ENCODE measurements at places on chromosomes 3 and 15. TPM values are rescaled to one million over a fixed set of nuclear protein-coding genes. Genes with fewer than 3 reads are reported as not detected.

DNA sequence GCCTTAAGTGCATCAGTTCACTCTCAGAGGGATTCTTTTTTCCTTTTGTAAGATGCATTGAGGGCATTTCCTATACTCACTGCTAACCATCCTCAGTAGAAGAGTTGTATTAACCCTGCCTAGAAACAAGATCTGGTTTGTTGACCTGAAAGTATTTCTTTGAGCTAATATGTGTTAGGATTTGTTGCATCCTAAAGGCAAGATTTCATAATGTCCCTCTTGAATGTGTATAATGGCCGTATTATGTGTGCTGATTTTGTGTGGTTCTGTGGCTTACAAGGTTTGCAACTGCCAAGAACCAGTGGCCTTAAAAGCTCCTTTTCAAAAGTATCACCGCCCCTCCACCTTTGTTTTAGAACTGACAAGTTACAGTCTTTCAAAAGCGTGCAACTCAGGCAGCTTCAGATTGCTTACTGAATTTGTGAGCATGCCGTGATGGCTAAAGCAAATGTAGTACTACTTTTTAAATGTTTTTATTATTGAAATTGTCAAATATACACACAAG is 182.0 kb upstream of the BHLHE40 start:
- peaks cover 10% of the 10 kb centered on the region for H3K4me1 ChIP-seq
- no peak overlapping the region for H3K27ac ChIP-seq
- H3K27me3 ChIP-seq: no peaks in the 10 kb centered on the region
- DNase-seq: no peak
- H3K36me3 ChIP-seq: peaks cover 84% of the 10 kb centered on the region
- no peak overlapping the region for H3K4me3 ChIP-seq

DNA sequence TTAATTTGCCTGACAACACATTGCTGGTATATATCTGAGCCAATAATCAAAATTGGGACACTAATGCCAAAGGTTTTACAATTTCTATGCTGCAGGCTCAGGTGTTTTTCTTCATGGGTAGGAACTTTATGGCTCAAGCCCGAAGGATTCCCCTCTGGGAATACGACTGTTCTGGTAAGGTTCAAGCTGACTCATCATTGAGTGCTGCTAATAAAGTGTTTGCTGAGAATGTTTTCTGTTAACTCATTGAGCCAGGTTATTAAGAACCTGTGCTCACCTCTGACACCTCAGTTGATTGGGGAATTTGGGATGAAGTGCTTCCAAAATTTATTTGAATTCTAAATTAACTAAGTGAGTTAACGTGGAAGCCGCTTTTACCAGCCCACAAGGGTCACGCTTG is 135.8 kb upstream of the CTDSPL start:
- no peak for DNase-seq
- no peaks in the 10 kb centered on the region for H3K36me3 ChIP-seq
- H3K4me1 ChIP-seq: no peaks in the 10 kb centered on the region
- no peak overlapping the region for H3K4me3 ChIP-seq

GRCh38 chr15:57619746-57620145 is 28.0 kb downstream of the MYZAP start:
- H3K27ac ChIP-seq: no peak overlapping the region
- no peaks in the 10 kb centered on the region for H3K36me3 ChIP-seq
- no peaks in the 10 kb centered on the region for H3K4me1 ChIP-seq
- no peak for DNase-seq
- H3K27me3 ChIP-seq: no peaks in the 10 kb centered on the region

DNA sequence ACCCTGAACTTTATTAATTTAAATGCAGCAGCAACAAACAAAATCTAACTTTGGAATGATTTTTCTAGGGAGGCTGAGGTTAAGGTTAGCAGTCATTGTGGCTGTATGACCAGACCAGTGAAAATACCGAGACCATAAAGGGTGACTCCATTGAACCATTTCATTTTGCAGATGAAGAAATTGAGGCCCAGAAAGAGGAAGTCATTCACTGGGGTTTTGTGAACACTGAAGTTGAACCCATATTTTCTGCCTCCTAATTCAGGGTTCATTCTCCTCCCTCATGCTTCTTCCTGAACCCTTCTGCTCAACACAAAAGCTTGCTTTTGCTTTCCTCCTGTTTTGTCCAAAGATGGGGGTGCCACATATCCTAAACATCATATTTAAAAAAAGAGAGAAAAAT is 65.8 kb upstream of the PLCL2 start:
- peaks cover 13% of the 10 kb centered on the region for H3K4me1 ChIP-seq
- no peak for DNase-seq
- H3K27me3 ChIP-seq: peaks cover 24% of the 10 kb centered on the region
- no peak overlapping the region for H3K4me3 ChIP-seq
- H3K27ac ChIP-seq: no peak overlapping the region
- no peaks in the 10 kb centered on the region for H3K36me3 ChIP-seq

DNA sequence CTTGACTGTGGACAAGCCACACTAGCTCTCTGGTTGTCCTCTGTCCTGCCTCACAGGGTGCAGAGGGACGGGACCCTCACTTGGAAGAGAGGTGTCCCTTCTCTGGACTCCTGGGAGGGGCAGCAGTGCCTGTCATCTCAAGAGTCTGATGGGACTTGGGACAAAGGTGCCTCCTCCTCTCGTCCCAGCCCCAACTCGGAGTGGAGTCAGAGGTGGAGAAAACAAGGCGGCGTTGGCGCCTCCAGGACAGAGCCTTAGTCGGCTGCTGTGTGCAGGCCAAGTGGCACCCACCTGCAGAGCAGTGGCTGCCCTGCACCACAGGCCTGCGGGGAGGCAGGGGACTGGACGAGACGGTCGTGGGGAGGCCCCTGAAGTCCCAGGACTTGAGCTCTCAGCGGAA is 9.4 kb upstream of the SEC13 start:
- no peak overlapping the region for H3K4me3 ChIP-seq
- peaks cover 8% of the 10 kb centered on the region for H3K4me1 ChIP-seq
- no peak for DNase-seq

DNA sequence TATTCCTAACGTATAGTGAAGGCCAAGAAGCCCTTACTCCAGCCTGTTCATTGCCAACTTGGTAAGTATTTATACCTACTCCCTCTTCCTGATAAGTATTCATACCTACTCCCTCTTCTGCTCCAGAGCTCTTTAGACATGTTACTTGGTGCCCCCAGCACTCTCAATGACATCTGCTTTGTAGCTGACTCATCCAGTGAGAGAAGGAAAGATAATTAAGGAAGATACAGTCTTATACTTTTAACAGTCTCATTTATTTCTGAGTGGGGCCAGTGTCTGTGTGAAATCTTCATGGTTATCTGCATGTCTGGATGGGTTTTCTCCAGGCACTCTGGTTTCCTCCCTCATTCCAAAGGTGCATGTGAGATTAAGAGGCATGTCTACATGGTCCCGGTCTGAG is 698.7 kb downstream of the FHIT start:
- H3K36me3 ChIP-seq: peaks cover 2% of the 10 kb centered on the region
- no peak overlapping the region for H3K27ac ChIP-seq
- H3K27me3 ChIP-seq: no peaks in the 10 kb centered on the region

GRCh38 chr3:193620057-193620456 is 27.0 kb downstream of the OPA1 start:
- peak overlapping the region; percentile 63 for H3K27ac ChIP-seq
- no peaks in the 10 kb centered on the region for H3K27me3 ChIP-seq
- no peak overlapping the region for H3K4me3 ChIP-seq
- peaks cover 51% of the 10 kb centered on the region for H3K36me3 ChIP-seq
- peaks cover 16% of the 10 kb centered on the region for H3K4me1 ChIP-seq

GRCh38 chr3:143002083-143002712 is 828 bp downstream of the U2SURP start:
- no peak for DNase-seq
- peaks cover 30% of the 10 kb centered on the region for H3K4me1 ChIP-seq
- peaks cover 2% of the 10 kb centered on the region for H3K36me3 ChIP-seq
- H3K27me3 ChIP-seq: peaks cover 7% of the 10 kb centered on the region
- peak overlapping the region; percentile 96 for H3K4me3 ChIP-seq
- peak overlapping the region; percentile 97 for H3K27ac ChIP-seq

DNA sequence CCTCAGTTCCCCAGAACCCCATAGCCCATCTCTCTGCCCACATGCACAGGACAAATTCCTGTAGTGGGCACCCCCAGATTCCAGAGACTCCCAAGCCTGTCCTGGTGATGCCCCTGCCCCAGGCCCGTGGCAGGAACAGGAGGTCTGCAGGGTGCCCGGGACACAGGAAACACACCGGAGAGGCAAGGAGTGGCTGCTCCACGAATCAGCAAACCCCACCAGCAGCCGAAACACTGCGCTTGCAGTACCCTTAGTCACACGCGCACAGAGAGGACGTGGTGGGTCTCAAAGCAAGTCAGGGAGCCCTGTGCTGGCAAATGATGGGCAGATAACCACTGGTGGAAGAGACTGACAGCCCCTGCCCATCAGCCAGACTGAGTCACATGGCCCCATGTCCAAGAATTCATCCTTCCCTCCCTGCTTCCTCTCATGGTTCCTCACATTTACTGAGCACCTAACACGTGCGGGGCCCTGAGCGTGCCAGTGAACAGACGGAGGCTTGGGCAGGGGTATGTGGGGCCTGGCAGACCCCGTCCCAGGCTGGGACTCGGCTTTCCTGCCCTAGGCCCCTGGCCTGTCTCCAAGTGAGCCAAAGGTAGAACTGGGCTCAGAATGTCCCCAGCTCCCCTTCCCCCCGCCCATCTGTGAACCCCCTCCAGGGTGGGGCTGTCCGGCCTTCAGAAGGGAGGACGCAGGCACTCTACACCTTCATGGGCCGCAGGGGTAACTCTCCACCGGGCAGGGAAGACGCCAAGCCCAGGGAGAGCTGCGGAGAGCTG is 130.4 kb upstream of the IQSEC1 start:
- H3K4me1 ChIP-seq: no peaks in the 10 kb centered on the region
- H3K36me3 ChIP-seq: no peaks in the 10 kb centered on the region
- H3K27me3 ChIP-seq: peaks cover 50% of the 10 kb centered on the region
- no peak overlapping the region for H3K4me3 ChIP-seq

GRCh38 chr3:43212914-43213611 is 73.3 kb upstream of the SNRK start:
- H3K27me3 ChIP-seq: peaks cover 2% of the 10 kb centered on the region
- DNase-seq: no peak
- H3K36me3 ChIP-seq: no peaks in the 10 kb centered on the region
- no peak overlapping the region for H3K4me3 ChIP-seq
- no peak overlapping the region for H3K27ac ChIP-seq

- no peaks in the 10 kb centered on the region for H3K36me3 ChIP-seq
- no peak overlapping the region for H3K27ac ChIP-seq
- DNase-seq: no peak
- H3K4me1 ChIP-seq: no peaks in the 10 kb centered on the region
Measured at GRCh38 chr15:97129674-97130073, 799.2 kb downstream of the NR2F2 start.

DNA sequence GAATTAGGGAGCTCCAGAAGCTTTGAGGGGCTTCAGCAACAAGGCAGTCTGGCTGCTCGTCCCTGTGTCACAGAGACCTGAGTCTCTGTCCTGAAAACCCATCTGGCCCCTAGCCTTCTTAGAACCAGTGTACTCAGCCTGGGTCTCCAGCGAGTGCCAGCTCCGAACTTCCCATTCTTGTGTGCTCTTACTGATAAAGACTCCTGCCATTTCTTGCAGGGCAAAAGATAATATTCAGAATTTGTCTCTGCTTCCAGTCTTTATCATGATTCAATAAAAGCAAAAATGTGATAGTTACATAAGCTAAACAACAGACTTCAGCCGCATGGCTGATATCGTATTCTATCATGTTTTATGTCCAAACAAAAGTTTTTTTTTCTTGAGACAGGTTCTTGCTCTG is 36.0 kb upstream of the BCL2A1 start:
- H3K27me3 ChIP-seq: no peaks in the 10 kb centered on the region
- H3K4me1 ChIP-seq: peaks cover 3% of the 10 kb centered on the region
- no peak overlapping the region for H3K27ac ChIP-seq
- H3K36me3 ChIP-seq: no peaks in the 10 kb centered on the region

CHDH gene
- total RNA-seq: 0.62 TPM

SEC62 gene
- total RNA-seq: 72.1 TPM

LRRIQ4 gene
- 0.09 TPM for total RNA-seq

CP gene
- not detected for total RNA-seq

LYZL4 gene
- not detected for total RNA-seq

NANOGP8 gene
- total RNA-seq: not detected

MNS1 gene
- 0.86 TPM for total RNA-seq

VGLL3 gene
- not detected for total RNA-seq
